Glutamatergic neuron (in vitro differentiated cells): ENCODE measurements at places on chromosomes 3 and 15.

GRCh38 chr15:50262533-50262932, 3.0 kb downstream of the HDC start:
- DNase-seq = no peak

DNA sequence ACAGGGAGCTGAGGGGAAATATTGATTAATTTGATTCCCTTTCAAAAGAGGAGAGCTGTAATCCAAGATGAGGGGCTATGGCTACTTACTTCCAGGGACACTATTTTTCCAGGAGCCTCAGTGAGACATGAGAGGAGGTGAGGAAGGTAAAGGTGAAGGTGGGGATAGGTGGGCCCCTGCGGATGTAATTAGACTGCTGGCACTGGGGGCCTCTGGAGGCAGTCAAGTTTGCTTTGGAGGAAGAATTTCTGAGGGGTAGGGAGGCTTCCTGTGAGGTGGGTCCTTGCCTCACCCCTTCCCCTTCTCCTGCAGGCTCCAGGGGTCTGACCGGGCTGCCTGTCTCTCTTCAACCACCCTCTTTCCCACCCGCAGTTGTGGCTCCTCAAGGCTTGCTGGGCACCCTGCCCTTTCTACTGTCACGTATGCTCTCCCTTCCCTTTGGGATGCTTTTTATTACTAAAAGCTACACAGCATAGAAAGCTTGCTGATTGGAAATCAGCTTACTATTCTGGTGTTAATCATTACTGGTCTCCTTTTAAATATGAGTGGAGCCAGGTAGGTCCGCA, 22.5 kb downstream of the GASK1A start:
- no peak for DNase-seq

DNA sequence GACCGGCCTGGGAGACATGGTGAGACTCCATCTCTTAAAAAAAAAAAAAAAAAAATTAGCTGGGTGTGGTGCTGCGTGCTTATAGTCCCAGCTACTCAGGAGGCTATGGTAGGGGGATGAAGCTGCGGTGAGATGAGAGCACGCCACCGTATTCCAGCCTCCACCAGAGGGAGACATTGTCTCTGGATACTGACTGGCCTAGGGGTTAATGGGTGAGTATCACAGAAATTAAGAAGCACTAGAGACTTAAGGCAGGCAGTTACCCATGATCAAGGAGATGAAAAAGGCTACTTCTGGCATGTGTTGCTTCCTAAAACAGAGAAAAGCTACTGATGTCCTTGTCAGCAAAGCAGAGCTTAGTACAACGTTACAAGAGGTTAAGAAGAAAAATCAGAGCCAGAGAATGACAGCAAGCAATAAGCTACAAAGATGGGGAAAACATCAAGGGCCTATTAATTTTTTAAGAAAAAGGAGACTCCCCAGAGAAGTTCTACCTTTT, 8.6 kb downstream of the TFRC start:
- peak; percentile 71 for DNase-seq

GRCh38 chr15:90930861-90931574, 1.3 kb downstream of the HDDC3 start:
- no peak for DNase-seq

GRCh38 chr15:69138963-69139362, 21.5 kb upstream of the GLCE start:
- no peak for DNase-seq

DNA sequence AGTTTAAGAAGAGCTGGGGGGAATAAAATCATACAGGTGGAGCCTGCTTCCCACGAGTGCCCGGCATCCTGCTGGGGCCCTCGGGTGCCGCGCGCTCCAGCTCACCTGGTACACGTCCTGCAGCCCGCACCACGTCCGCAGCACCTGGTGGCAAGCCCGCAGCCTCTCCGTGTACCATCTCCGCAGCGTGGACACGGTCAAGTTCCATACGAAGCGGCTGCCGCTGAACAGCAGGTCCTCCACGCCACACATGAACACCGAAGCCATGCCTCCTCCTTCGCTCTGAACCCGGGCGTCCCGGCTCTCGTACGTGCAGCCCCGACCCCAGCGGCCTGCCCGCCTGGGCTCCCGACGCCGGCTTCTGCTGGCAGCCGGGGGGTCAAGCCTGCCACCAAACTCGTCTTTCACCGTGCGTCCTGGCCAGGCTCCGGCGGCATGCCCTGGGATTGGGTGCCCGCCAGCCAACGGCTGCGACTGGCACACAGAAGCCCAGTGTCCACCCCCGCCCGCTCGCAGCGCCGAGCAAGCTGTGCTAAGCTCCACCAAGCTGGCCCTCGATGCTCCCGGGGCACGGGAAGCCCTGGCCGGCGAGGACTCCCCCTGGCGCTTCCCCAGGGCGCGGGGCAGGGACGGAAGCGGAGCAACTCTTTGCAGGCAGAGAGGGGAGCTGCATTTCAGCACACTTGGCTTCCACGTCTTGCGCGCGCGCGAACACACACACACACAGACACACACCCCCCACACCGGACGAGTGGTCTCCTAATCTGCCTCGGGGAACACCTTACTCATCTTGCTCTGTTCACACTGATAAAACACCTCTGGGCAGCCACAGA, at the start of gene FRMD4B:
Gene FRMD4B (minus strand): TSS at position 366 of the 833 bp plus-strand sequence. CDS start 99 bp downstream, at position 267.
- peak; percentile 65 for DNase-seq

DNA sequence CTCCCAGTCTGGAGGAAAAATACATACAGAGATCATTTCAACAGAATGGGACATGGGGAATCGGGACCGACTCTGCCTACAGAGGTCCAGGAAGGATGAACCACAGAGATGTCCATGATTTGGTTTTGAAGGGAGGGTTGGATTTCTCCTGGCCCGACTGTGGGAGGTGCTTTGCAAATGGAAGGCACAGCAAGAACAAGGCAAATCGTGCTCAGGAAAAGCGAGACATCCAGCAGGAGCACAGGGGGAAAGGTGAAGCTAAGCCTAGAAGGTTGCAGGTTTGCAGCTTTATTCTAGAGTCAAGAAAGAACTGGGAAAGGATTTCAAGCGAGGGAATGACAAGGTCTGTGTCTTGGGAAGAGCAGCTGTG, 181.9 kb downstream of the OPA1 start:
- no peak for DNase-seq

DNA sequence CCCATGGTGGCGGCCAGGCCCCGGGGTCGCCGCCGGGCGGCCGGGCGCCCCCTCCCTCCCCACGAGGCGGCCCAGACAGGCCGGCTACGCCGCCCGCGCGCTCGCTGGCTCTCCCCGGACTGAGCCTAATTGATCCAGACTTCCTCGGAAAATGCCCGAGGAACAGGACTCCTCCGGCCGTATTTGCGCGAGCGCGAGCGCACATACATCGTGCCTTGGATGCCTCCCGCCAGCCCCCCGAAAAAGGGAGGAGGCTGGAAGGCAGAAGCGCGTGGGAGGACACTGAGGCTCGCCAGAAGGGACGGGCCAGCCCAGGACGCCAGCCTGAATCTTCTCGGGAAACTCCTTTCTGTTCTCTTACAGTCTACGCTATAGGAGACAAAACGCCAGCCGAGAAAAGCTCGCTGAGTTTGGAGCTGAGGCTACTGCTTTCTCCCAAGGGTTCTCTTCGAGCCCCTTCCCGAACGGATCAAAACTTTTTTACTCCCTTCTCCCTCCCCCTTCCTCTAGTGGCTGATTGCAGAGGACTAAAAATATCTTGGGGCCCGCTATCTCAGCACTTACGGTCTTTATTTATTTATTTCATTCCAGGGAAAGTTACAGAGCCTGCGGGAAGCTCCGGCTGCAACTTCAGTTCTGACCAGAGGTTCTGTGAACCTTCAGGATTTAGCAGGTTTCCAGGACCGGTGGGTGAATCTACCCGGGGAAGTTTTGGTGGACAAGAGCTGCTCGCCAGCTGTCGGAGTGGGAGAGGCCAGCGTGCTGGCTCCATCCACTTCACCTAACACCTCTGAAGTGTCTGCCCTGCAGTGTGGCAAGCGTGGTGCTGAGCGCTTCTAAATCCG, at the start of gene PDZRN3:
Gene PDZRN3 (minus strand): TSS at position 121 of the 845 bp plus-strand sequence.
- DNase-seq = peak; percentile 76

DNA sequence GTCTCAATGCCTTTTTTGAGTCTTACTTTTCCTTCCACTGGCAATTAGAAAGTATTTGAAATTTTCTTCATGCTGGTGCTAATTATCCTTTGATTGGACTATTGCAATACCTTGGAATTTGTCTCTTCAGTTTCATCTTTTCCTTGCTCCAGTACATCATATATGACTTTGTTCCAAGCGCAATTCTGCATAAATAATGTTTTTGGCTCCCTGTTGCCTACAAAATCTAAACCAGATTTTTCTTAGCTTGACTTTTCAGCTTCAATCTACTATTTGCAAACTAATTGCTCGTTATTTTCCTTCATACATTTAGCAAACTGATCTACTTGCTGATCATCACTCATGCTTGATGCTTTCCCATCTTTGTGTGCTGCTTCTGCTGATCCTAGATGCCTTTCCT, 230.8 kb upstream of the GPR149 start:
- no peak for DNase-seq
